ENCODE measurements at places on chromosomes 4 and X.

DNA sequence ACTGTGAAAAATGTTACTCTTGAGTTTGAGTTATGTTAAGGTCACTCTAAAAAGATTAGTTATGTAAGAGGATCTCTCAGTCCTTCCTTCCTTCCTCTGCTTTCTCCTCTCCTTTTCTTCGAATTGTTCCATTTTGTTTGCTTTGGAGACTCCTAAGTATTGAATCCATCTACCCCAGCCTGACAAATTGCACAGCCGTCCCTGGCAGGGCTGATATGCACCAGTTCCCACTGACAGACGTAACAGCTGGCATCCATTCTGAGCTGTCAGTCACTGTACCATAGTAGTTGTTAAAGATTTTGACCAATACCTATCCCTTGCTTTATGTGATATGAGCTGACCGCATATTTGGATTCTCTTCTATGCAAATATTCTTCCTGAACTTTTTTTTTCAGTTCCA lies 210.7 kb upstream of the IGFBP7 start:
- no peak for DNase-seq

DNA sequence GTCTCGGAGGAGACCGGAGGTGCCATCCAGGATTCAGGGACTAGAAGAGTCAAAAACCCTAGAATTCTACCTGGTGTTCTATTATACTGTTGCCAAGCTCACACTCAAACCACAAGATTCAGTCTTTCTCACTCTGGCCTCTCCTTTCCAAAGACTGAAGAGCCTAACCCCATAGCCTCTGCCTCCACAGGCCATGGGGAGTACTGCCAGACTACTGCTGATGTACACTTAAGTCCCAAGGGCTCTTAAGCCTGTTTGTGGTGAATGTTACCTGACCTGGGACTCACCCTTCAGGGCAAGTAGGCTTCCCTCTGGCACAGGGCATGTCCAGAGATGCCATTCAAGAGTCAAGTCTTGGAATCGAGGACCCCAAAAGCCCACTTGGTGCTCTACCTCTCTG lies 58.9 kb upstream of the IRS4 start:
- DNase-seq = no peak

DNA sequence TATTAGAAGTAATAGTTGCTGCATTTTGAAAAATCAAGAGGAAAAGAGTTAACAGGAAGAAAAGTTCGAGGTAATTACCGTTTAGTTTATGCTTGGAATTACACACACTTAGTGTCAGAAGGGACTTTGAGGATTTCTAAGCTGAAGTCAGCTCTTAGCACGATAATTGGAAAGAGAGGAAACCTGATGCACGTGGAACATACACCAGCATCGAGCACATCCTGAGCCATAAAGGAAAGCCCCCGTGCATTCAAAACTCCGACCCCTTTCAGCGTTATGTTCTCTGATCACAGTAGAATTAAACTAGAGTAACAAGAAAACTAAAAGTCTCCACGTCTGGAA lies 400 bp upstream of the PAQR3 start:
- DNase-seq = no peak

DNA sequence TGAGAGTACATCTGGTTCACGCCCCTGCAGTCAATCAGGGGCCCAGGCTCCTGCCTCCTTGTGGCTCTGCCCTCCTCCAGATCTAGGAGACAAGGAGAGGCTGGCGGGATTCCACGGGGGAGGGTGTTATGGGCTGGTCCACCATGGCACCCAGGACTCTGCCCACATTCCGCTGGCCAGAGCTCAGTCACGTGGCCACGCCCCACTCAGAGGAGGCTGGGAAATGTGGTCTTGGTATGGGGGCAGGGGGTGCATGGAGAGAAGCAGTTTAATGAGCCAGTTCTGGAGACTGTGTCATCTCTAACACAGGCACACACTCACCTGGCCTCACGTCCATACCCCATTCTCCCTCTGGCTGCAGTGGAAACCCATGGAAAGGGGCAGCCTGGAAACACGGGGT lies 31.5 kb upstream of the PSAPL1 start:
- no peak for DNase-seq

DNA sequence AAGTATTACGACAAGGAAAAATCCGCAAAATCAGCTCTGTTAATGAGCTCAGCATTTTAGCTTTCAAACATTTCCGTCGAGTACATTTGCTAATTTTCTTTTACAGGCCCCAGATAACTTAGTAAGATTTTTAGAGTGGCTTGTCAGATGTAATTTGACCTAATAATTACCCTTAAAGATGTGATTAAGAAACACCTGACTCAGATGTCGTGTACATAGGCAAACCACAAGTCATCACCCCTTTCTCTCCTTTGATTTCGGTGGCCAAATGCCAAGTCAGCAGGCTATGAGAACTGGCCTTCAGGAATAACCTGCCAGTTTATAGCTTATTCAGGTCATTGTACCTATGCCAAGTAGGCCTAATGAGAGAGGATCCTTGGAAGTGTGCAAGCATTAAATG lies 369.6 kb downstream of the PCDH7 start:
- DNase-seq = no peak

DNA sequence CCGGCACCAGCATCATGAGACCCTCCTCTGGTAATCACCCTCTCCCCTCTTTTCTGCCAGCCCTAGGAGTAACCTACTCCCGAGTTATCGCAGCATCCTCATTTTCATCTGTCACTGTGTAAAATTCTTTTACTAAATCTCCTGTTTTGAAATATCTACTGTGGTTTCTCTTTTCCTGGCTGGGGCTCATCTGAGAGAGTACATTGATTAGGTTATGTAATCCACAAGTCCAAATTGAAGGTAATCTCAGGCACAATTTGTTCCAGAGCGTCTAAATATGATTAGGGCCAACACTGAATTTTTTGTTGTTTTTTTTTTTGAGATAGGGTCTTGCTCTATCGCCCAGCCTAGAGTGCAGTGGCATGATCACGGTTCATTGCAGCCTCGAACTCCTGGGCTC lies 142.4 kb downstream of the SMIM20 start:
- no peak for DNase-seq

- no peak for DNase-seq
Observed at GRCh38 chr4:153142700-153143438, 61.4 kb upstream of the TRIM2 start.

DNA sequence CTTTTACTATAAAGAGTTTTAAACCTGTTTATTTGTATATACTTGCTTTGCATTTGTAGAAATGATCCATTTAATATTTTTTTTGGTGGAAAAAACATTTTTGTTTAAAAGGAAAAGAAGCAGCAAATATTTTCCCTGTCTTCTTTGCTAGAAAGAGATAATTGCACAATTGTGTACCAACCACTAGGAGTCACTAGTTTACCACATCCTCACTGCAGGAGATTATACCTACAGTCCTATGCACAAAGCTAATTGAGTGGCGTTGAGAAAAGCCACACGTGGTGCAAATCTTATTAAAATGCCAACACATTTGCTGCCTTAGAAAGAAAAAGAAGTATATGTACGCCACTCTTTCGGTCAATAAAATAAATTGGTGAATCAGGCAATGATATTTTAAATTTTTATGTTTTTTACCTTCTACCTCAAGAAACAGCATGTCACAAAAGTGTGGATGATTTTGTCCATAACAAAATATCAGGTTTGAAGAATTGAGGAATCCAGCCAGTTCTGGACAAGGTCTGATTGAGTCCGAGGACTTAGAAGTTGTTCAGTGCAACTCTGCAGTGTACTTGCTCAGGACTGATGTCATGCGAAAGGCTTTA lies 102.9 kb downstream of the GRXCR1 start:
- no peak for DNase-seq

GRCh38 chr4:122830426-122831095 lies 3.9 kb downstream of the FGF2 start:
- DNase-seq = no peak

GRCh38 chrX:78603908-78604307 lies 55.2 kb downstream of the RTL3 start:
- no peak for DNase-seq

GRCh38 chr4:76980261-76980660 lies 30.7 kb downstream of the SEPTIN11 start:
- no peak for DNase-seq

GRCh38 chrX:57977992-57978391 lies 67.7 kb upstream of the ZXDA start:
- DNase-seq = no peak

DNA sequence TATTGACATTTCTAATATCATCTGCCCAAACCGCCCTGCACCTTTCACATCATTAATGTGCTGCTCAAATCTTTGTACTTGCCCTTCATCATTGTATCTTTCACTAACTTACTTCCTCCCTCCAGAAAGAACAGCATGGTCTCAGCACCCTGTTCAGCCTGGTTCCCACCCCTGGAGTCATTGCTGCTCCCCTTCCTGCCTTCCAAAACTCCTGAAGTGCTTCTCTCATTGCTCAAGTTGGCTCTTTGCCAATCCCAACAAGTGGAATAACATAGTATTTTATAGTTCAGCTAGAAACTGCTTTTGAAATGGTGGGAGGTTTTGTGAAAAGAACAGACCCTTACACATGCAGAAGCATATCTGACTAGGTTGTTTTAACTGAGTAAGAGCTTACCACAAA lies 14.0 kb upstream of the TTC29 start:
- DNase-seq = no peak

DNA sequence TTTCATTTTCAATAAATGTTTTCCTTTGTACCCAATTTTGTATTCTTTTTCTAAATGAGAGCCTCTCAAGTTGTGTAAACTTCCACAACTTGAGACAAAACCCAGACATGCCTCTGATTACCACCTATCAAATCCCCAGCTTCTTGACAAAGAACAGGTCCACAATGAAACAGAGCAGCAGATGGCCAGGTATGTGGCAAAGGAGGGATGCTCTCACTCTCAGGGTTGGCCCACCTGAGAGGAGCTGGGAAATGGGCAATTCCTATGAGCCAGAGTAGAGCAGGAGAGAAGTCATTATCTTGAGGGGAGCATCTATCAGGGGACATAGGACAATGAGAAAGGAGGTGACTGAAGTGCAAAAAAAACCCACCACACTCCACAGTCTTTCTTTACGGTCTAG lies 273.5 kb upstream of the FAM241A start:
- DNase-seq = no peak

GRCh38 chrX:107482046-107482445 lies 32.6 kb downstream of the FRMPD3 start:
- DNase-seq = no peak

GRCh38 chr4:14749910-14750309 lies 252.4 kb upstream of the CPEB2 start:
- no peak for DNase-seq

DNA sequence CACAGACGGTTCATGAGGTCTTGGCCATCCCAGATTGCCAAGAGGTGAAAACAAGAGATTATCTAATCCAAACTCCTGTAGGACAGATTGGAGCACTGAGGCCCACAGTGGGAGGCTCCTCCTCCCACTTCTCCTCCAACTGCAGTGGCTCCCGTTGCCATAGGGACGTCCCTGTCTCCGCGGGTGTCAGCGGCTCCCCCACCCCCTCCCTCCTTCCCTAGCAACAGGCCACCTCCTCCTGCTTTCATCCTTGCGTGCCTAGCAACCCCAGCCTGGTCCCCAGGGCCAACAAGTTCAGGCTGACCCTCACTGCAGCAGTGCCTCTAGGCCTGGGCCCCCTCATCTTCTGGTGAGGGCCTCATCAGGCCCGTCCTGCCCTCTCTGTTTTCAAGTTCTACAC lies 6.8 kb upstream of the IQSEC2 start:
- no peak for DNase-seq

DNA sequence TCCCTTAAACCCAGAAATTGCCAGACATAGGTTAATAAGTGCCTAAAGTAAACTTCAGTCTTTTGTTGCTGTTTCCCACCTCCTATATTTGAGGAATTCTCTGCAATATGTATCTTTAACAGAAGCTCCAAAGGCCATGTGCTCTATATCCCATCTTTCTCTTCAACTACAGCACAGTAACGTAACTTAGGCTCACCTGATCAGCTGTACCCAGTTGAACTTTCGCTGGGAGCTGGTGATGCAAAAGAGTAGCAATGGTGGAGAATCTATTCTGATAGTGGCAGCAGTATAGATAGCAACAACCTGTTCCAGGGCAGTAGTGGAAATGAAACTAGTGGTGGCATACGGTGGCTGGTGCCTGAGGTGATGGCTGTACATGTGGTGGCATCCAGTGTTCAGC lies 33.2 kb upstream of the YTHDC1 start:
- DNase-seq = no peak

DNA sequence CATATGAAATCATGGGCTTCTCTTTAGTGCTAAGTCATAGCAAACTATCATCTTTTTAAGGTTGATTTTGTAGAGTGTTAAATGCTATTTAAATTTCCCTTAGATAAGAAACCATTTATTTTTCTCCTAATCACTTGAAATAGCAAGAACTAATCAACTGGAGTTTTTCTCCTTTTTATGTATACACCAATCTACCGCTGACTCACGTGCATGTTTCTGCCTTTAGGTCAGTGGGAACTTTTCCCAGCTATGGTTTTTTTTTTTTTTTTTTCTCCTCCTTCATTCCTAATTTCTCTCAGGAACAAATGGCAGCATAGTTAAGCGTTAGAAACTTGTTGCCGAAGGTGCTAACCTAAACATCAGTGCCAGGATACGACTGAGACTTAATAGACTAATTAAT lies 176.4 kb downstream of the BMPR1B start:
- DNase-seq = no peak

GRCh38 chr4:135238940-135239339 lies 1037.4 kb upstream of the PABPC4L start:
- DNase-seq = no peak

- DNase-seq = no peak
Observed at GRCh38 chr4:119290598-119290997, 31.3 kb downstream of the FABP2 start.

DNA sequence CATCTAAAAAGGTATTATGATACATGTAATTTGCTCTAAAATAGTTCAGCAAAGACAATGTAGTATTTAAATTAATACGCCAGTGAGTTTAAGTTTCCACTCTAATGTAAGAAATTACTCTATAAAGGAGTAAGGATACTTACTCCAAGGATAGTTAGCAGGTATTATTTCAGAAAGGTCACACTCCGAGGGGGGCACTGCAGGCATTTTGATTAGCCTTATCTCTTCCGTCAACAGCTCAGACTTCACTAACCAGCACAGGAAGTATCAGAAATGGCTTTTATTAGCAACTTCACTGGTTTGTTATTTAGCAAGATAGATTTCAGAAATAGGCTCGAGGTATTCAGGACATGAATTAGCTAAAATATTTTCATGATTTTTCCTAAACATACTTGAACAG lies 127.0 kb downstream of the COX18 start:
- no peak for DNase-seq

DNA sequence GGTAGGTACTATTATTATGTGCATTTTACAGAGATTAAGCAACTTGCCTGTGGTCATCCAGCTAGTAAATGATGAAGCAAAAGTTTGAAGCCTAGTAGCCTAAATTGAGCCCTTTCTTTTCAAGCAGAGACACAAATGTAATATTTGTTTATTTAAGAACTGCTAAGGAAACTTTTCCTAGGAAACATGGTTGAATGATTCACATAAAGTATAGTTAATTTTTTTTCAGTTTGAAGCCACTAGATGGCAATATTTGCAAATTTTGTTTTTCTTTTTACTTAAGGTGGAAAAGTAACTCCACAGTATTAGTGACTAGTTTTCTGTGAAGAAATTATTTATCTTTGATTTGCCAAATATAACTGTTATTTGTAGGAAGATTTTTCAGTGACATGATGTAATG lies 52.8 kb upstream of the ANKRD17 start:
- DNase-seq = no peak

- DNase-seq = no peak
Observed at GRCh38 chr4:110501826-110502225, 25.9 kb downstream of the ENPEP start.

GRCh38 chr4:536351-536972 lies 37.5 kb downstream of the PIGG start:
- no peak for DNase-seq

- no peak for DNase-seq
Observed at GRCh38 chrX:13398839-13399238, 79.0 kb upstream of the ATXN3L start.

GRCh38 chrX:84188320-84188834 lies 378 bp upstream of the RPS6KA6 start:
- DNase-seq = no peak

All from stimulated activated naive B cell treated with anti-CD40 and anti-IgM and Interleukin-4, amounts not matched to agents 10 μg/mL and 1 μg/mL and 100 μg/mL, for 72 hours (primary cell).